ENCODE measurements at places on chromosomes 3 and 15.

GRCh38 chr15:57865294-57865693, 158.8 kb downstream of the POLR2M start:
- no peak for DNase-seq

GRCh38 chr3:166446291-166446690, 609.1 kb upstream of the BCHE start:
- DNase-seq = no peak

- no peak for DNase-seq
Measured at GRCh38 chr3:81097889-81098288, 663.6 kb downstream of the GBE1 start.

- DNase-seq = no peak
Measured at GRCh38 chr3:197003461-197004385, 25.9 kb downstream of the MELTF start.

GRCh38 chr3:133532951-133533350, 40.5 kb upstream of the CDV3 start:
- DNase-seq = no peak

GRCh38 chr3:5082789-5083115, 39.3 kb upstream of the ARL8B start:
- DNase-seq = no peak

GRCh38 chr3:168028086-168028485, 67.6 kb downstream of the GOLIM4 start:
- DNase-seq = no peak

DNA sequence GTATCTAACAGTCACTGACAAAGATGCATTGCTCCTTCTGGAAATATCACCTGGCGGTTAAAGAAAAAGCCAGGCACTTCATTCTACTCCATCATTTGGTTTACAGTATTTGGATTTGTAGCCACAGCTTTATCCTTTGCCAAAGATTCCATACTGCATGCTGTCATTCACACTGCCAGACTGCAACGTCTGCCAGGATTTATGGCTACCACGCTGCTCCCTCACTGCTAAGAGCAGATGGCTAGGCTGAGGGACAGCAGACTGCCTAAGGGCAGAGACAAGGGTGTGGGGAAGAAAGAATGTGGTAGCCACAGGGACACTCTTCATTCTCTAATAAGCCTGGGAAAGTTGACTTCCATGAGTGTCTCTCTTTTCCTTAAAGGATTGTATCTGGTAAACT, 1047.0 kb downstream of the TUSC7 start:
- no peak for DNase-seq

DNA sequence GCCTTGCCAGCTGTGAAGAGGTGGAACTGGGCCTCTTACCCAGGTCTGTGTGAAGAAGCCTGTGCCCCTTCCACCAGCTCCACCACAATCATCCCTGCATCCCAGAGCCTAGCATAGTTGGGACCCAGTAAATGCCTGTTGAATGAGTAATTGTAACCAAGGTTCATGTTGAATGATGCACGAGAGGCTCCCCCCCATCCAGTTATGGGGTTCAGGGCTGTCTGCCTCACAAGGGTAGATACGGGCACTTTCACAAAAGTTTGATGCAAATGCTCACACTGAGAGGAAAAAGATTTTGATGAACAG, 29.5 kb upstream of the TSEN2 start:
- DNase-seq = no peak

DNA sequence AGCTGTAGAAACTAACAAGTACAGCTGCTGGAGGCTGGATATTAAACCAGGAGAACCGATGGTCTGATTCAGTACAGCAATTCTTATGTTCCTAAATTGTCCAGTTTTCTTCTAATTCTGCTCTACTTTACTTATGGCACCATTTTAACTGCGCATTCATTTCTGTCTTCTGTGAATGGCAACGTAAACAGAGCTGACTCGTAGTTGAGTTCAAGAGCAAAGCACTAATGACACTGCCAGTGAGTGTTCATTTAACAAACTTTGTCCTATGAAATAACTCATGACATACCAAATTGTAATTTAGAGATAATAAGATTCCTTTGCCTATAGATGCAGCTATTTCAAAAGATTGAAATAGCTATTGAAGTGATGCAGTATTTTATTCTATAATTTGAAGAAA, 48.7 kb downstream of the BCHE start:
- DNase-seq = no peak

- DNase-seq = peak; percentile 91
Measured at GRCh38 chr3:194255252-194256039, 95.7 kb downstream of the CPN2 start.

DNA sequence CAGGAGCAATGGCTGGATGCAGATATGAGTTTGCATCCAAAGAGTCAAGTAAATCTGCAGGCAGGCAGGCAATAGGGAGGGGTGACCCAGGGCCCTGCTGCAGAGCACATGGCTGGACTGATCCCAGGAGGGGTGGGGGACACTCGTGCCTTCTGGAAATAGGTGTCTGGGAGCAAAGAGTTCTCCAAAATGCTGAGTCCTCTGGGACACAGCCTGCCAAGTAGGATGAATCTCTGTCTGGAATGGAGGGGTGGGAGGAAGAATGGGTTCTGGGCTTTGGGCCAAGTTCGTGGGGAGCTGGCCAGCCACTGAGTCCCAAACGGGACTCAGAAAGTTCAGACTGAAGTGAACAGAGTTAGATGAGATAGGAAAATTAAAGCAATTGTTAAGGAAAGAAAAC, 214.5 kb downstream of the MTHFS start:
- no peak for DNase-seq

DNA sequence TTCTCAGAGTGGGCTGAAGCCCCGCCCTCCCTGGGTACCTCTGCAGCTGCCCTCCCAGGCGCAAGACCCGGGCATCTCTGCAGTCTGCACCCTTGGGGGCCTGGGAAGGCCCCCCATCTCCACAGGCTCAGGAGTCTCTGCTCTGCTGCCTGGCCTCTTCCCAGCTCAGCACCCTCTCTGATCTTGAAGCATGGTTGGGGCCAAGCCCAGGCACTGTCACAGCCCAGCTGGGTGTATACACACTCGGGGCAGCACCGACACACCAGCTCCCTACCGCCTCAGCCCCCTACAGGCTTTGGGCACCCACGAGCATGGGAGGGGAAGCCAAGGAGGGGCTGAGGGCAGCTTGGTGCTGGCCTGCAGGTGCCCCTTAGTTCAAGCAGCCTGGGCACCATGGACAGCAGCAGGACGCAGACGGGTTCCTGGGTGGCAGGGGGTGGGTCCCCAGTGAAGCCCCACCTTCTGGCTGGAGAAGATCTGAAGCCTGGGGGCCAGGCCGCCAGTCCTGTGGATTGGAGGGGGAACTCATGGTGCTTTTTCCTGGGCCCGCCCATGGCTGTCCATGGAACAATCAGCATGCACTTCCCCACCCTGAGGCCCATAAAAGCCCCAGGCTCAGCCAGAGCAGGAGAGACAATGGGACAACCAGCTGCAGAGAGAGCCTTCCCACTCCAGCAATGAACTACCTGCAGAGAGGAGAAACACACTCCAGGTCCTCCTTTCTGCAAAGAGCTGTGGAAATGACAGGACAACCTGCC, 170.6 kb downstream of the TJP1 start:
- peak; percentile 70 for DNase-seq

- DNase-seq = no peak
Measured at GRCh38 chr3:123258811-123259420, 57.2 kb downstream of the SEC22A start.

- DNase-seq = no peak
Measured at GRCh38 chr3:123275691-123276090, 73.9 kb downstream of the SEC22A start.

GRCh38 chr15:50803479-50804180, 38.1 kb upstream of the SPPL2A start:
- no peak for DNase-seq

GRCh38 chr3:13504161-13504831, 24.2 kb downstream of the HDAC11 start:
- no peak for DNase-seq

- no peak for DNase-seq
Measured at GRCh38 chr15:101357885-101358284, 62.8 kb upstream of the SNRPA1 start.

GRCh38 chr3:106860182-106860581, 517.1 kb upstream of the CCDC54 start:
- no peak for DNase-seq

- DNase-seq = no peak
Measured at GRCh38 chr3:73546961-73547360, 77.8 kb downstream of the PDZRN3 start.

- no peak for DNase-seq
Measured at GRCh38 chr3:108838436-108838835, 15.8 kb downstream of the TRAT1 start.

DNA sequence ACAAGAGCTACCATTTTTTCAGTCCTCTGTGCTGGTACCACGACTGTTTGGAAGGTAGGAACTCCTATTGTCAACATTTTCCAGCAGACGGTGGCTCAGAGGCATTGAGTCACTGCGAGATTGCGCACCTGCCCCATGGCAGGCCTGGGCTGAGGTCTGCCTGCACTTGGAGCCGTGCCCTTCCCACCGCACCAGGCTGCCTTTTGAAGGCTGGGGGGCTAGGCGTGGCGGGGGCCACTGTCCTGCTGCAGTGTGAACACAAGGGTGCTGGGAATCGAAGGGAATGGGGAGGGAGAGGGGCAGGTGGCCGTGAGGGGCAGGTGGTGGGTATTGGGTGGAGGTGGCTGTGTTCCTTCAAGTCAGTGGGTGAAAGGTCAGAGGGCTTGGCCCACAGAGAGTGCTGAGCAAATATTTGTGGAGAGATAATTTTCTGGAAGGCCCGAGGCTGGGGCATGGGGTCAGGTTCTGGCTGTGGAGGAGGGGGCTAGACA, 16.3 kb downstream of the SNX33 start:
- DNase-seq = no peak

DNA sequence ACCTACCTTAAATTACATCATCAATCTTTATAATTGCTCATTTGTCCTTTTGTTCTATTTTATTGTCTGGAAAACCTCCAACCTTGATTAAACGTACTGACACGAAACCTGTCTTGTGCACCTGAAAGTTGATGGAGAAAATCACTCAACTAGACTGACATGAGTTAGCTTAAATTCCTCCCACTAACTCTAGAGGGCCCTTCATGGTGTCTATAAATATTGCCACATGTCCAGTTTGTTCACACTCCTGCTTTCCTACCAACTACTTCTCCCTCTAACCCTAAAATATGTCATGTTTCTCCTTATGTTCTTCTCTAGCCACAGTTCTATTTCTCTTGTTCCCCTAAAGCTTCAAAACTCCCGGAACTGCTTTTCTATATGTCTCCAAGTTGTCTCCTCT, 59.8 kb upstream of the SGO1 start:
- DNase-seq = no peak

- no peak for DNase-seq
Measured at GRCh38 chr3:123640740-123641462, 56.0 kb upstream of the HACD2 start.

GRCh38 chr3:38343797-38344594, 2.6 kb upstream of the XYLB start:
- no peak for DNase-seq

- no peak for DNase-seq
Measured at GRCh38 chr3:60641354-60641753, 609.9 kb downstream of the FHIT start.

GRCh38 chr3:186189492-186189891, 80.6 kb upstream of the ETV5 start:
- no peak for DNase-seq

GRCh38 chr3:100602506-100603444, 6.6 kb upstream of the ADGRG7 start:
- no peak for DNase-seq

- no peak for DNase-seq
Measured at GRCh38 chr3:65979731-65980130, 59.0 kb downstream of the MAGI1 start.

- no peak for DNase-seq
Measured at GRCh38 chr3:46833346-46834300, 29.6 kb downstream of the MYL3 start.

DNA sequence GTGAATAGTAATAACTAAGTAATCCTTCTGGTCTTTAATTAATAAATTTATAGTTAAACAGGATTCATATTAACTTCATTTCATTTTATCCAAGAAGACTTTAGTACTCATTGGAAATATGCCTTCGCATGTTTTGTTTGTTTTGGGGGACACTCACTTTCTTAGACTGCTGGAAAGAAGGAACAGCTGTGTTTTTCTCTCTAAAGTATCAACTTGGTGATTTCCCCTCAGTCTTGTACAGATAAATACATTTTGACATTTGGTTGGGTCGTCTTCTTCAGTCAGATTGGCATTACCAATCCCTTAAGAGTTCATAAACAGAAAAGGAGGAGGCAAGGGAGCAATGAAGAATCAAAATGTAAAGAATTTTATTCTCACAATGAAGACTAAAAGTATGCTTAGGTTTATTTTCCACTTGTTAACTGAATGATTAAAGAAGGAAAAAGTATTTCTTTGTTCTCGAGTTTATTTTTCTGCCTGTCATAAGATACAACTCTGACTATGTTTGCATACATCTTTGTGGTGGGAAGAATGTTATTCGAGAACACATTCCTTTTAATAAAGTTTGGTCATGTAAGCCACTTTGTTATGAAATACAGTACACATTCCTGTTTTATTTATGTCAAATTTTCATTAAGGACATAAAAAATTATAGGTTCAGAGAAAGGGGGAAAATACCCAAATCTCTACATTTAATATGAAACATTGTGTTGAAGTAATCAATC, 140.2 kb downstream of the GMNC start:
- no peak for DNase-seq

- DNase-seq = peak; percentile 42
Measured at GRCh38 chr3:126309861-126310655, 47.1 kb downstream of the KLF15 start.

DNA sequence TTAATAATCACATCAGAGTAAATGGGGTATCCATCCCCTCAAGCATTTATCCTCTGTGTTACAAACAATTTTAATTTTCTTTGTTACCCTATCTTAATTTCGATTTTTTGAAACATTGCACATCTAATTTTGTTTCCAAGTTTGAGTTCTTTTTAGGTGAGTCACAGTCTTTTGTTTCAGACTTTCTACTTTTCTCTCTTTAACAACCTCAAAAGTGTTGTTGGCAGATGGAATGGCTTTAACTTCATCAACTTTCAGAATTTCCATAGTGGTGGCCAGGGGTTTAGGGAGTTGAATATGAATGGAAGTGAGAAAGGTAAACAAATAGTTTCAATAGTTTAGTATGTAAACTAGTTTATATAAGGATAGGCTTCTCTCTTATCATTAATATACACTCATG, 223.0 kb upstream of the MLF1 start:
- no peak for DNase-seq

GRCh38 chr15:71250936-71251583, 135.8 kb downstream of the THSD4 start:
- no peak for DNase-seq

DNA sequence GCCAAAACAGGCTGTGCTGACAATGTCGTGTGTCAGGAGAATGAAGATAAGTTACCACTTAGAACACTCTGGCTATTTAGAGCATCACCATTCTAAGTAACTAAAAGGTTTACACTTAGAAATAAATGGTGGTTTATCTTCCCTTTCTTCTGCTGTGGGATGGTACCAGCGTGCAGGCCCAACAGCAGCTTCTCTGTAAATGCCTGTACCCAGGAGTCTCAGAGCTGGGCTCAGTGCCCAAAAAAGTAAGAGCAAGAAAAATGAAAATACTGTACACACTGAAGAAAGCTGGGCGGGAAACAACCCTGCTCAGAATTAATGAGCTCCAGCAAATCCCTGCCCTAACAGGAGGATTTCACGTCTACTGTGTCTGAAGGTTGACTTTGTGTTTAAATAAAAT, 206.5 kb downstream of the MFSD1 start:
- DNase-seq = no peak
